ENCODE measurements at places on chromosomes 6 and 20.

GRCh38 chr6:137218917-137219663, at the start of gene IFNGR1:
Gene IFNGR1 (minus strand): TSS chr6:137219385. CDS start chr6:137219327, 58 bp downstream.
- peak; percentile 94 for DNase-seq

GRCh38 chr20:56166781-56167465, 81.6 kb upstream of the MC3R start:
- DNase-seq: no peak

- DNase-seq: no peak
Observed at GRCh38 chr6:20379231-20379630, 22.4 kb upstream of the E2F3 start.

- peak; percentile 26 for DNase-seq
Observed at GRCh38 chr20:58233881-58234528, 5.6 kb upstream of the ANKRD60 start.

Data from stimulated activated CD4-positive, alpha-beta T cell treated with anti-CD3 and anti-CD28 coated beads, Interleukin-12 subunit alpha, Interleukin-12 subunit beta, amount 100 ng/mL, for 24 hours (primary cell).